ENCODE measurements at places on chromosomes 12 and 14.

DNA sequence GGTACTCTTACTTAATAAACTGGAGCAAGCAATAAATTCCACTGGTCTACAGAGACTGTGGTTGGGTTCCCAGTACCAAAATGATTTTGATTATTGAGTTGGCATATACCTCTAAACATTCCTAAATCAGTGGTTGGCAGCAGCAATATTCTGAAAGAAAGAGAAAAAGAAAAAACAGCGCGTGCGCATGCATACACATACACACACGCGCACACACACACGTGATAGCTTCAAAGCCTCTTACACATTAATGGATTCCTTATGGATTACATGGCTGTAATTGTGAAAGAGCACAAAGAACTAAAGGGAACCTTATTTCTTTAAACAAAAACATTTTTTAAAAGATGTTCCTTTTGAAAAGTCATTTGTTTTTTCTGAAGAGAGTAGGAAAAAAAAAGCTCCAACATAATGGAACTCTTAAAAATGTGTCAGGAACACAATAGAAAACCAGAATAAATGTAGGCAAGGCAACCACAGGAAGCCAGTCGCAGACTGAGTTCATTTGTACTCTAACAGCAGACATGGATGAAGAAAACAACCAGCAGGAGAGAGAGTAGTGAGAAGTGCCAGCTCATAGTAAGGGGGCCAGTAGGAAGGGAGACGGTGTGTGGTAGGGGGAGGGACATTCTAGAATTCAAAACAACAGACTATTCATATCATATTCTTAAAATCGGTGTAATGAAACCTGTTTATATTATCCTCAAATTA is 80.0 kb downstream of the DRAM1 start:
- no peak for DNase-seq

GRCh38 chr12:75488553-75488952 is 8.0 kb downstream of the GLIPR1 start:
- peak; percentile 46 for DNase-seq

DNA sequence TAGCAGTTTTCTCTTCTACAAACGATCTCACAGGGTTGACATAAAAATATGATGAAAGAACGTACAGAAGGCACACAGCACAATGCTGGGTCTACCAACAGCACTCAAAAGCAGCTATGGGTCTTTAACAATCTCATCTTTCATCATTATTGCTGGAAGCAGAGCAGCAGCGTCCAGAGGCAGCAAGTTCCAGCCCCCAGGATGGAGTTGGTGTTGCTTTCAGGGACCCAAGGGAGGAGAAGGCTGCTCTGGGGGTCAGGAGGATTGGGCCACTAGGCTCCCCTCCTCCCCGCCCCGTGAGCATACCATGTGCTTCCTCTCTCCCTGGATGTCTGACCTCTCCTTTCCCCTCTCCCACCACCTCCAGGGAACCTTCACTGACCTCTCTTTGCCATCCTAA is 13.3 kb downstream of the KCTD10 start:
- no peak for DNase-seq

DNA sequence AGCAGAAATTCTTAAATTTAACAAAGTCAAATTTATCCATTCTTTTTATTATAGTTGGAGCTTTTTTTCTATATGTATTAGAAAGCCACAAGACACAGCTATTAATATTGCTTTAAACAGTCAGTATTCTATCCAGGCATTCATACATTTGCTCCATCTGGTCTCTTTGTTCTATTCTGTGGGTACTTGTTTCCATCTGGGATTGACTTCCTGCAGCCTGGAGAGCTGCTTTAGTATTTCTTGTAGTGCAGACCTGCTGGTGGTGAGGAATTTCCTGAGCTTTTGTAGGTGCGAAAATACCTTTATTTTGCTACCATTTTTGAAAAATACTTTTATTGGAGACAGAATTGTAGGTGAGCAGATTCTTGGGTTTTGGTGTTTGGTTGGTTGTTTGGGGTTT is 29.0 kb downstream of the CCDC60 start:
- DNase-seq = no peak

DNA sequence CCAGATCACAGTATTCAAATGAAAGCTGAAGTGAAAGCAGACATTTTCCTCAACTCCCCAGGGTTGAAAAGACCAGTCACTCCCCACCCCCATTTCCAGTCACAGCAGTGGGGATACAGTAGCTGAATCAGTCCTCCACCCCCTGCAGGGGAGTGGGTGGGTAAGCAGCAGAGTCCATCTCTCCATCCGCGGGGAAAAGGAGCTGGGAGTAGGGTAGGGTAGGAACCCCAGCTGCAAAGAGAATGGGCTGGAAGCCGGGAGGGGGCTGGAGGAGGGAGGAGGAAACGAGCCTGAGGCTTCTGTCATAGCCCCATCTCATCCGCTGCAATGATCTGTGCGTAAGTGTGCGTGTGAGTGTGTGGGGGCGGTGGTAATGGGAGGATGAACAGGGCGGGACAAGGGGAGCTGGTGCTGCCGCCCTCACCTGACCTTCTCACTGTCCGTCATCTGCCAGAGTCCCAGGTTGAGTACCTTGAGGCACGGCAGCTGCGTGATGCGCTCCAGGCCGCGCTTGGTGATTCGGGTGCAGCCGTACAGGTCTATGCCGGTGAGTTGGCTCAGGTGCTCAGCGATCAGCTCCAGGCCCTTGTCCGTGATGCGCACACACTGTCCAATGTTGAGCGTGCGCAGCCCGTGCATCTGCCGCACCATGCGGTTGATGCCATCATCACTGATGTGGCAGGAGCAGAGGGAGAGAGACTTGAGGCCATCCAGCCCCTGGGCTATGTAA is 1.8 kb downstream of the FBXL14 start:
- peak; percentile 51 for DNase-seq

DNA sequence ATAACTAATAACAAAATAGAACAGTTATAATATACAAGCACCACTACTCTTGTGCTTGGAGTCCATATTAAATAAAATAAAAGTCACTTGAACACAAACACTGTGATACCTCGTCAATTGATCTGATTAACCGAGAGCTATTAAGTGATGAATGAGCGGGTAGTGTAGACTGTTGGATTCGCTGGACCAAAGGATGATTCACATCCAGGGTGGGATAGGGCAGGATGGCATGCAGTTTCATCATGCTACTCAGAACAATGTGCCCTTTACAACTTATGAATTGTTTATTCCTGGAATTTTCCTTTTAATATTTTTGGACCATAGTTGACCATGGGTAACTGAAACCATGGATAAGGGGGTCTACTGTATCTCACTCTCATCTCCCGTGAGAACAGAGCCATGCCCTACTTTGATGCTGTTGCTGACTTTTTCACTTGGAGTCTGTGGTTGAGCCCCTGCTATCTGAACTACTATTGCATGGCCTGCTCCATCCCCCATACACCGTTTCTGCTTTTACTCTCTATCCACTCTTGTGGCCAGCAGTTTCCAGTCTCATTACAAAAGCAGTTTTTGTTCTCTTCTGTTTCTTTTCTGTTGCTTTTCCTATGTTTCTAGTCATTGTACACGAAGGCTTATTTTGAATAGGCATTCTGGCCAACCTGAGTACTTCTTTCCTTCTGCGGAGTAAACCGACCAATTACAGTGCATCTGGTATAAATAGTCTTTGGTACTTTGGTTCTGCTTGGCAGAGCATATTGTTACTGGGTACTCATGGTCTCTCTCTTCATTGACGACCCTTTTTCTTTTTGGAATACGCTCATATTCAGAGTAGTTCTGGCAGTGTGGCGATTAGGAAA is 12.2 kb downstream of the TMTC2 start:
- DNase-seq = no peak

DNA sequence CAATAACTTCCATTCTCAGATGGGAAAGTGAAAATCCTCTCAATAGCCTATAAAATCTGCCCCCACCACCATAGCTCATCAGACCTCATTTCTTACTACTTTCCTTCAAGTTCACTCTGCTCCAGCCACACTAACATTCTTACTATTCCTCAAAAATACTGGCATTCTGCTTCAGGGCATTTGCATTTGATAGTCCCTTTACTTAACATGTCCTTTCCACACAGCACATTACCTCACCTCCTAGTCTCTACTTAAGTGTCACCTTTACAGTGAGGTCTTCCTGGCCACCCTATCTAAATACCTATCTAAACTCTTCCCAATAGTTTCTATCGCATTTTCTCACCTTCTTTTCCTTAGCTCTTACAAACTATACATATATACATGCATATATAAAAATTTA is 6.8 kb downstream of the EML5 start:
- DNase-seq = no peak

DNA sequence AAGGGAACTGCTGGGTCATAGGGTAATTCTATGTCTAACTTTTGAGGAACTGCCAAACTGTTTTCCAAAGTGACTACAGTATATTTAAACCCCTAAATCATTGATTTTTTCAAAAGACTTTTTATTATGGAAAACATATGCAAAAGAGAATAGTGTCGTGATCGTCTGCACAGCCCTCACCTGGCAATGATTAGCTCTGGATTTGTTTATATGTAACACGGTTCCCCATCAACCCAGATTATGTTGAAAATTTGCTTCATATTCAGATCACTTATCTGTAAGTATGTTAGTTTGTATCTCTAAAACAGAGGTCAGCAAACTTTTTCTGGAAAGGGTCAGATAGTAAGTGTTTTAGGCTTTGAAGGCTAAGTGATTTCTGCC is 52.7 kb downstream of the CCDC92 start:
- no peak for DNase-seq

DNA sequence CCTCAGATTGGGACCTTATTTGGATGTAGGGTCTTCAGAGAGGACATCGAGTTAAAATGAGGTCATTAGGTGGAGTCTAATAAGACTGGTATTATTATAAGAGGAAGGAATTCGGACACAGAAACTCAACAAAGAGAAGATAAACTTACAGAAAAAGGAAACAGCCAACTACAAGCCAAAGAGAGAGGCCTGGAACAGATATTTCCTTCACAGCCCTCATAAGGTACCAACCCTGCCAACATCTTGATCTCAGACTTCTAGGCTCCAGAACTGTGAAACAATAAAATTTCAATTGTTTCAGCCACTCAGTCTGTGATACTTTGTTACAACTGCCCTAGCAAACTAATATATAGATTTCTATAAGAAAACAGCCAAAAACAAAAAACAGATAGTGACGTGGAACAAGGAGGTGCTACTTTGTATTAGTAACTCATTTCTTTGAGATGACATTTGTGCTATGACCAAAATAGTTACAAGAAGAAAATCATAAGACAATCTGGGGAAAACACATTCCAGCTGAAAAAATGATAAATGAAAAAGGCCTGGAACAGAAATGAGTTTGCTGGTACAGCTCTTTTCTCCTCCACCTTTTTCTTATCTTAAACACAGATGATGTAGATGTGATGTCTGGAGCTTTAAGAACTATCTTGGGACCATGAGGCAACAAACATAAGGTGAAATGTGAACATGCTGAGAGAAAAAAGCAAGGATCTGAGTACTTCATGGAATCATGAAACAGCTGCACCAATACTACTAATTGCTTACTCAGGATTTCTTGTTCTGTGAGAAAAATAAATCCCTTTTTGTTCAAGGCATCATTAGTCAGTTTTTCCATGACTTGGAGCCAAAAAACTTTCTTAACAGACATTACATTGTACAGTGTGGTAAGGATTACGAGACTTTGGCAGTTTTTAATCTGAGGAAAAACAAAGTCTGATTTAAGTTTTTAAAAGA is 243.2 kb downstream of the ANO6 start:
- no peak for DNase-seq

DNA sequence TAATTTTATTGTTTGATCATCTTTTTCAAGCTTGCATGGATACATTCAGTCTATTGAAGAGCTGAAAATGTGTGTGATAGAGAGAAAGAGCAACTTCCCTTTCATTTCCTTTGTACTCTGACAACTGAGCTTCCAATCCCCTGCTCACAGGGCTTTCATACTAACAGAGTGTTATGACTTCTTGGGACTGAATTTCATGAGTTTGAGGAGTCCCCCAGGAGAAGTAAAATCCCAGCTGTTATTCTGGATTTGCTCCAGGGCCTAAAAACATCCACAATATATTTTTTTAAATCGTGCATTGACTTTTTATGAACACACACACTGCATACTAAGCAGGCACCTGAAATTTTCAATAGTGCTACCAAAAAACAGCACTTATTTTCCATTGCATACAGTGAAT is 195.8 kb upstream of the CAND1 start:
- no peak for DNase-seq

GRCh38 chr12:93441617-93442410 is at the start of gene UBE2N:
Gene UBE2N, minus strand, starts transcription at chr12:93441947. Its CDS starts 63 bp downstream, at chr12:93441884.
- peak; percentile 94 for DNase-seq

GRCh38 chr12:105219261-105220028 is 16.5 kb downstream of the APPL2 start:
- no peak for DNase-seq

- DNase-seq = no peak
These were observed 8.5 kb downstream of the ITGB7 start for GRCh38 chr12:53198486-53199110.

DNA sequence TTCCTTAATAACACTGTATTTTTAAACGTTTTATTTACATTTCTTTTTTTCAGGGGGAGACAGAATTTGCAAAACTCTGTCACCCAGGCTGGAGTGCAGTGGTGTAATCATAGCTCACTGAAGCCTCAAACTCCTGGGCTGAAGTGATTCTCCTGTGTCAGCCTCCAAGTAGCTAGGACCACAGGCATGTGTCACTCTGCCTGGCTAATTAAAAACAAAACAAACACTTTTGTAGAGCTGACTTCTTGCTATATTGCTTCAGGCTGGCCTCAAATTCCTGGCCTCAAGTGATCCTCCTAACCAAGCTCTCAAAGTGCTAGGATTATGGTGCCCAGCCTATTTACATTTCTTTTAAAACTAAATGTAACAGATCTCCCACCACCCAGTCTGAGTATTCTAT is 12.7 kb downstream of the CPSF6 start:
- DNase-seq = no peak

DNA sequence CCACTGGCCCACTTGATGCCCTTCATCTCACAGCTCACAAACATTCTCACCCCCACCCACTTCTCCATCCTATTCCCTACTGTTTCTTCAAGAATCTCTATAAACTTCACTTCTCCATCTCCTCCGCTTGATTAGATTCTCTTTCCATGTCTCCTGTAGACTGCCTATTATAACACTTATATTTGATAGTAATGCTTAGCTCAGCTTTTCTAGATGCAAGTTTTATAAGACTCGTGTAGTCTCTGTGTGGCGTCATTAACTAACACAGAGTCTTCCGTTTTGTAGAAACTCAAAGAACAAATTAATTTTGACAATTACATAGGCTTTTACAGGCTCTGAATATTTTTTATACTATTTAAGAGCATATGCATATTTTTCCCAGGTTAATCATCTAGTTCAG is 25.7 kb downstream of the KCNC2 start:
- no peak for DNase-seq
